ENCODE measurements at places on chromosomes 12 and 14. TPM values are rescaled to one million over a fixed set of nuclear protein-coding genes. Genes with fewer than 3 reads are reported as not detected.

The B4GALNT1 gene
- total RNA-seq, result 2.9 TPM

The GLT1D1 gene
- total RNA-seq, result not detected

The GDF3 gene
- total RNA-seq, result 0.53 TPM

The BATF gene
- not detected for total RNA-seq

The BIN2 gene
- total RNA-seq, result not detected

The DAAM1 gene
- total RNA-seq, result 13.8 TPM

The LRIG3 gene
- 19.9 TPM for total RNA-seq

The CMTM5 gene
- not detected for total RNA-seq

The LRTM2 gene
- not detected for total RNA-seq

The KITLG gene
- total RNA-seq, result 86.0 TPM

The SLCO1A2 gene
- total RNA-seq, result not detected

The SIRT4 gene
- 0.88 TPM for total RNA-seq

The DPPA3 gene
- total RNA-seq, result not detected

The KRT1 gene
- total RNA-seq, result not detected

The LGMN gene
- 109 TPM for total RNA-seq

The MRPL51 gene
- total RNA-seq, result 76.3 TPM

The C12orf56 gene
- not detected for total RNA-seq

The GALNT9 gene
- total RNA-seq, result not detected

The KLRB1 gene
- total RNA-seq, result not detected

The MYBPC1 gene
- total RNA-seq, result not detected

The SPIC gene
- total RNA-seq, result not detected

The NRIP2 gene
- total RNA-seq, result not detected

The PPP1R13B gene
- total RNA-seq, result 13.1 TPM

The ATG2B gene
- 14.0 TPM for total RNA-seq

The GPR132 gene
- total RNA-seq, result 0.82 TPM

The OVCH1 gene
- total RNA-seq, result not detected

The CIT gene
- total RNA-seq, result 14.2 TPM

The YEATS4 gene
- 26.6 TPM for total RNA-seq

The GPR135 gene
- 0.97 TPM for total RNA-seq

The FOXA1 gene
- total RNA-seq, result 0.44 TPM

The AP1G2 gene
- 36.8 TPM for total RNA-seq

The DBX2 gene
- not detected for total RNA-seq

The RHOJ gene
- total RNA-seq, result 57.3 TPM

The CYP27B1 gene
- 1.1 TPM for total RNA-seq

The MANSC4 gene
- total RNA-seq, result not detected

The TAS2R10 gene
- total RNA-seq, result 0.15 TPM

The FKBP11 gene
- 29.7 TPM for total RNA-seq

The NR4A1 gene
- total RNA-seq, result 3.4 TPM

The TMEM119 gene
- not detected for total RNA-seq

The ZNF641 gene
- 1.3 TPM for total RNA-seq

The TAS2R46 gene
- total RNA-seq, result 1.6 TPM

The GRIP1 gene
- 0.39 TPM for total RNA-seq

The LRRC9 gene
- total RNA-seq, result not detected

The FAM90A1 gene
- not detected for total RNA-seq

The PPP2R3C gene
- 30.9 TPM for total RNA-seq

The HOTAIR gene
- 0.12 TPM for total RNA-seq

The CLMN gene
- total RNA-seq, result 2.6 TPM

The TMEM30B gene
- 0.34 TPM for total RNA-seq

Measured in glomerular endothelial cell (primary cell).